Midbrain (tissue), 1 donor: ENCODE measurements at places on chromosomes 11 and 22.
A peak's percentile ranks its signal among the peaks of the same experiment; 100 is the strongest.

DNA sequence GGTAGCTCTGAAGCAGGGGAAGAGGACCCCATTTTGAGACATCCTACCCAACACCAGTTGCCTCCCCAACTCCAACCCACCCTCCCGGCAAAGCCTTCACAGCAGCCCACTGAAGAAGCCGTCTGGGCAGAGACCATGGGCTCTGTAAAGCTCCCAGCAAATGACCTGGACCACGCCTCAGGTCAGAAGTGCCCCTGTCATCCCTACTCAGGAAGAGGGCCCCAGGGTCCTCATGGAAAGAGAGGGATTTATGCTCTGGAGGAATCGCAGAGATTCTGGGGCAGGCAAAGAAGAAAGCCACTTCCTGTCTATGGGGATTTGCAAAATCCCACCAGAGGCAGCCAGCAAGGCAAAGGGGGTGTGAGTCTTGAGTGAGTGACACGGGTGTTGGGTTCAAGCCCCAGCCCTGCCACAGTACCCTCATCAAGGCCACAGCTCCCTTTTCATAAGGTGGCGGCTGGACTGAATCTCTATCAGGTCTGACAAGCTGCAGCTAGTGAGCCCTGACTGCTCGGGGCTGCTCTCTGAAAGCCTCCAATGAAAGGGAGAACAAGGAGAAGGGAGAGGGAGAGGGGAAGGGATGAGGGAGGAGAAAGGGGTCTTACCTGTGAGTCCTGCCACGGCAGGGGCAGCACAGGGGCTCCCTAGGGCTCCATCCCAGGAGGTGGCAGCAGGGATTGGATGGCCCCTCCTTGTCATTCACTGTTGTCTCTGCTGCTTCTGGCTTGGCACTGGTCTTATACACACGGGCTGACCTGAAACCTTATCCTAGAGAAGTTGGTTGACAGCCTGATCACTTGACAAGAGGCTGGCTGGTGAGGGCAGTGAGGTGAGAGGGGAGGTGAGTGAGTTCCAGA, at the start of gene UCP3:
Gene UCP3, minus strand, starts transcription at position 713 of the 857 bp plus-strand sequence. CDS start 2,043 bp downstream, outside the sequence.
- DNase-seq, result no peak

DNA sequence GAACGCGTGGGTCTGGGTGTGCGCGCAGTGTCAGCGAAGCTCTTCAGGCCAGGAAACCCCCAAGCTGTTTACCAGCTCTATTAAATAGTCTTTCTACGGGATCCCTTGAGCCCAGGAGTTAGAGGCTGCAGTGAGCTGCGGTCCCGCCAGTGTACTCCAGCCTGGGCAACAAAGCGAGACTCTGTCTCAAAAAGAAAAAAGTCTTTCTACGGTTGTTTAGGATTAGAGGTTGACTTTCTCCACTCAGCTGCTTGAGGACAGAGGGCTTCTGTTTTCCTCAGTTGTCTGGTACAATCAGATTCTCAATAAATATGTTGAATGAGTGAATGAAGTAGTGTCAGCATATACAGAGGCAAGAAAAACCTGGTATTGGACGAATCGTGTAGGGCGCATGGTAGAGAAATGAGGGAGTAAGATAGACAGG, 619 bp downstream of the SART1 start:
- DNase-seq, result no peak

DNA sequence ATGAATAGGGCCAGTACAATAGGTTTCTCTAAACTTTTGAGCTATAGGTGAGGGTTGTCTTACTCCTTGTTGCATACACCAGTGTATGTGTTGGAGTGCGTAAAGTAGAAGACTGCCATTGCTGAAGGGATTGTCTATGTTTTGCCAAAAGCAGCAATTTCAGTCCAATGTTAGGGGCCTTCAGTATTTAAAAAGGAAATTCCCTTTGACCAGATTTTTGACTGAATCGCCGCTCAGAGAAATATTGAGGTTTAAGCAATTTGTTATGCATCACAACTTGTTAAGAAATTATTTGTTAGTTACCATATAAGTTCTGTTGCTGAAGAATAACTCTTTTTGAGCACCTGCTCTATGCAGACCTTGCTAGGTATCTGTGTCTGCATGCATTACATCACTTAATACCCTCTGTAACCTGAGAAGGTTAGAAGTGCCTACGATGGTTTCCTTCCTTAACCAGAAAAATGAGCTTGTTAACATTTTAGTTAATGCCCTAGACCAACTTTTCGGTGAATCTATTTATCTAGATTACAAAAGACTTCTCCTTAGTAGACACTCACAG, 33.9 kb downstream of the MMP20 start:
- DNase-seq, result no peak

- DNase-seq, result no peak
Observed at GRCh38 chr11:38788561-38788960, 2190.5 kb upstream of the RAG2 start.

GRCh38 chr11:120778685-120779490, 245.0 kb upstream of the TBCEL start:
- DNase-seq, result no peak

DNA sequence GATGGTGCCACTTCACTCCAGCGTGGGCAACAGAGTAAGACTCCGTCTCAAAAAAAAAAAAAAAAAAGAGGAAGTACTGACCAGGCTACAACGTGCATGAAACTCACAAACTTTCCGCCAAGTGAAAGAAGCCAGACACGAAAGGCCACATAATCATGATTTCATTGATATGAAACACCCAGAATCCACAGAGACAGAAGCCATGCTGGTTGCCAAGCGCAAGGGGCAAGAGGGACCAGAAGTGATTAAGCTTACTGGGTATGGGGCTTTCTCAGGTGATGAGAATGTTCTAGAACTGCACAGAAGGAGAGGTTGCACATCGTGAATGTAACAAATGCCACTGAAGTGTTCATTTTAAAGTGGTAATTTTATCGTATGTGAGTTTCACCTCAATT, 60.9 kb downstream of the CELSR1 start:
- DNase-seq, result no peak

DNA sequence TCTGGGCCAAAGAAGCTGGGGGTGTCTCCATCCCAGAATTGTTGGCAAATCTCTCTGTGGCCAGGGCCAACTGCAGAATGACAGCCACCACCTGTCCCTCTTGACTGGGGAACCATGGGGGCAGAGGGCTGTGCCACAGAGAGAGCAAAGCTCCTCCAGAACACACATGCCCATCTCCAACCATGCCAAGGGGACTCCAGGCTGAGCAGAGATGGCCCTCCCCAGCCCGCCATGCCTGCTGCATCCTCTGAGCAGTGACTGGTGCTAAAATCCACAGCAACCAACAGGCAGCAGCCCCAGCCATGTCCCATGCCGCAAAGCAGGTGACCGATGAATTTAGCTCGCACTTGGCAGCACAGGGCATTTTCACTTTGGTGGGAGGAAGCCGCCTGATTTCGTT, 45.0 kb downstream of the LARGE1 start:
- no peak for DNase-seq

GRCh38 chr11:46293641-46294103, 16.2 kb downstream of the CREB3L1 start:
- no peak for DNase-seq

DNA sequence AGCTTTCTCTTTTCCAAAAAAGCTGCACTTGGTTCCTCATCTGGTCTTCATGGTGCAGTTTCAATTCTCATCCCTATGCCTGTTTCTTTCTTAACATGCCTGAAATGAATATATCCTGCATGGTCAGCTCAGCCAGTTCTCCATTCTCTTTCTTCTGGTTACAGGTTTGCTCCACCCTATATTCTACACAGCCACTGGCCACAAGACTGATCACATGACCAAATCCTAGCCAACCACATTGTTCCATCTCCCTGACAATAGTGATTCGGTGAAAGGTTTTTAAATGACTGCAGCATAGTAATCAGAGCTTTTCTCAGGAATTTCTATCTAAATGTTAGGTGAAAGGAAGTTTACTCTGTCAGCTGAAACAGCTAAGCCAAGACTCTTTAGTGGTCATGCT, 891.4 kb downstream of the METTL15 start:
- DNase-seq, result no peak

GRCh38 chr11:120722524-120722923, 211.0 kb downstream of the GRIK4 start:
- no peak for DNase-seq

DNA sequence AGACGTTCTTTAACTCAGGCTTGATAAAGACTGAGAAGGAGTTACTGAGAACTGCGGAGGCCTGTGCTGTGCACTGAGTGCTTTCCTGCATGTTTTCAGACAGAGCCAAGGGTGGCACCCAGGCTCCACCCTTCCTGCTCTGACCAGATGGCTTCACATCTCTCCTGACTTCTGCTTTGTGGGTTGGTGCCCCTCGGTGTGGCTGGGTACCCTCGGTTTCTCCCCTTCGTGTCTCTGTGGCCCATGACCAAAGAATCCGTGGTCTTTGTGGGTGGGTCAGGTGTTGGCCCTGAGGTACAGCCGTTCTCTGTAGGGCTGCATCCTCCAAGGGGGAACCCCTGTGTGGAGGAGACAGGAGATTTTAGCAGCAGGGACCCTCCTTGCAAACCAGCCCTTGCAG, 34.3 kb downstream of the GRIK4 start:
- DNase-seq, result no peak

- DNase-seq, result peak; percentile 49
Observed at GRCh38 chr11:8593935-8594909, at the start of gene STK33. Gene STK33, minus strand, starts transcription at chr11:8594228. Its CDS starts 119,323 bp downstream, at chr11:8474905.

- DNase-seq, result no peak
Observed at GRCh38 chr22:31155422-31155821, 4.6 kb upstream of the RNF185 start.

GRCh38 chr11:101082813-101083212, 46.8 kb downstream of the PGR start:
- DNase-seq, result no peak

DNA sequence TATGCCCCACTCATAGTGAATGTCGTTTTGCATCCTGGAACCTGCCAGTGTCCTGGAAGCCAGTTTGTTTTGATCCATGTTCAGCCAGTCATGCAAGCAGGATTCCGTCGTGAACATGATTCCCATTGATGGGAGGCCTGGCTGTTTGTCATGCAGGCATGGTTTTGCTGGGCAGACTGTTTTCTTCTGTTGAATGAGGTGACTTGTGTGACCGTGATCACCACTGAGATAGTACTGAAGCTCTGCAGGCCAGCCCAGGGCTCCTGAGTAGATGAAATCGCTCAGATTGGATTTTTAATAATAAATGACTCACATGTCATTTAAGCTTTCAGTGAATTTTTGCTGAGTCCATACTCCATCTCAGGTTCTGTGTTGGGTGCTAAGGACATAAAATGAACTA, 117.8 kb downstream of the PDE2A start:
- DNase-seq, result no peak

GRCh38 chr22:27987557-27987956, 68.5 kb upstream of the PITPNB start:
- no peak for DNase-seq

DNA sequence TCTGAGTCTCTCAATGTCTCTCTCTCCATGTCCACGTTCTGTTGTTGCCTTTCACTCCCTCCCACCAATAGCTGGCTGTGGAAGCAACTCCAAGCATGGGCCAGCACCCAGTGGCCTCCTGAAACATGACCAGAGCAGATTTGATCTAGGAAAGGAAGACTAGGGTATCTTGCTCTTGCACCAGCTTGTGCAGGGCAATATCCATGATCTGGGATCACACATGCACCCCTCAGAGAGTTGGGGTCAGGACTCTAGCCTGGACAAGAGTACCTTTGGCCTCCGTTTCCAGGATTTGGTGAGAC, 34.5 kb upstream of the RIC3 start:
- no peak for DNase-seq

GRCh38 chr11:34235591-34236071, 122.2 kb downstream of the ABTB2 start:
- DNase-seq, result no peak

- no peak for DNase-seq
Observed at GRCh38 chr11:69297787-69298266, 3.9 kb downstream of the MYEOV start.

DNA sequence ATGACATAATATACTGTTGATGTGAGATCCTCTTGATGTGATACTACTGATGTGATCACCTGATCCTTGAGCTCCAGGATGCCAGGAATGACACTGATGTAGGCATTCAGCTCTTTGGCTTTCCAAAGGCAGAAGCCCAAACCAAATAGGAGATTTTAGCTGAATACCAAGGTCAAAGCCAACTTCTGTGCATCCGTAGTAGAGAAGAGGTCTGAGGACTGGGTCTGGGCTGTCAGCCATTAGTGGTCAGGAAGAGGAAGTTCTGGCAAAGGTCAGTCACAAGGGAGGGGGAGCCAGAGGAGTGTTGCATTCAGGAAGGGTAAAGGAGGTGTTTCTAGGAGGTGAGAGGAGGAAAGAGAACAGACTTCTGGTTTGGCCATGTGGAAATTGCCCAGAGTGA, 53.4 kb upstream of the PARVG start:
- DNase-seq, result no peak

GRCh38 chr11:12888525-12889158, 120.5 kb upstream of the RASSF10 start:
- peak; percentile 76 for DNase-seq

DNA sequence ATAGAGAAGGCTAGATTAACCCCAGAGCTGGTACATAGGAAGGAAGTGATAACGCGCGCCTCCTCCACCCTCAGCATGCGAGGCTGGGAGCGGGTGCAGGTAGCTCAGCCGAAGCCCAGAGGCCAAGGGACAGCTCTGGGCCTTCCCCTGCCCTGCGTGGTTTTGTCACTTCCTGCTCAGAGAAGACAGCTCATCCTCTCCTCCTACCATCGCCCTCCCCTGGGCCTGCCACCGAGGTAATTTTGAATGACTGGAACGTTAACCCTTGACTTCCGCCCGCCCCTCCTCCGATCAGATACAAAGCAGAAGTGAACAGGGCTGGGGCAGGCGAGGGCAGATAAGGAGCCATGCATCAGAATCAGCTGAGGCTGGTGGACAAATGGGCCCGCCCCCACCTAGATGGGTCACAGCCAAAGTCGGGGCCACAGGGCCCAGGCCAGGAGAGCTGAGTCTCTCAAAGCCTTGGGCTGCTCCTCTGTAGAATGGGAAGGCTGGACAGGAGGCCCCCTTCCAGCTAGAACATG, 1.6 kb downstream of the RAC2 start:
- DNase-seq, result no peak

DNA sequence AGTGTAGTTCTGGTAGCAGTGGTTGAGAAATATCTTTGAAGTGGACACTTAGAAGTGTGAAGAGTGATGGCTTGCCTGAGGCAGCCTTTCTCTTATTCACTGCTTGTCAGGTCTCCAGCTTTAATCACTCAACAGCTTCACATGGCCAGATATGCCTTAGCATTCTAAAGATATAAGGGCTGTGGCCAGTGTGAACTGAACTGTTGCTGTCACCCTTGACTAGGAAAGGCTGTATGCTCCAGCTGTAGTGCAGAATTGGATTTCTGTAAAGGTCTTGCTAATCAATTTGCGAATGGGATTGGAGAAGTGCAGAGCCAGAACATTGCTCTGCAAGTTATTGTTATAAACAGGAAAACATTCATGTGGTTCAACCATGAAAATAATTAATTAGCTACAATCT, 266.7 kb downstream of the TMEM135 start:
- no peak for DNase-seq
